ENCODE measurements at places on chromosomes 1 and 21. TPM values are rescaled to one million over a fixed set of nuclear protein-coding genes. Genes with fewer than 3 reads are reported as not detected.

DNA sequence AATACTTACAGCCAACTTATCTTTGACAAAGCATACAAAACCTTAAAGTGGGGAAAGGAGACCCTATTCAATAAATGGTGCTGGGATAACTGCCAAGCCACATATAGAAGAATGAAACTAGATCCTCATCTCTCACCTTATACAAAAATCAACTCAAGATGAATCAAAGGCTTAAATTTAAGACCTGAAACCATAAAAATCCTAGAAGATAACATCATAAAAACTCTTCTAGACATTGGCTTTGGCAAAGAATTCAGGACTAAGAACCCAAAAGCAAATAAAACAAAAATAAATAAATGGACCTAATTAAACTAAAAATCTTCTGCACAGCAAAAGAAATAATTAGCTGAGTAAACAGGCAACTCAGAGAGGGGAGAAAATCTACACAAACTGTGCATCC is 335.6 kb upstream of the PBX1 start:
- no peak for DNase-seq

- DNase-seq = no peak
Observed at GRCh38 chr1:208653426-208653825, 409.2 kb upstream of the PLXNA2 start.

Gene ARID4B
- total RNA-seq = 17.6 TPM

Gene UBE4B
- 42.9 TPM for total RNA-seq

Gene C1orf87
- total RNA-seq = not detected

DNA sequence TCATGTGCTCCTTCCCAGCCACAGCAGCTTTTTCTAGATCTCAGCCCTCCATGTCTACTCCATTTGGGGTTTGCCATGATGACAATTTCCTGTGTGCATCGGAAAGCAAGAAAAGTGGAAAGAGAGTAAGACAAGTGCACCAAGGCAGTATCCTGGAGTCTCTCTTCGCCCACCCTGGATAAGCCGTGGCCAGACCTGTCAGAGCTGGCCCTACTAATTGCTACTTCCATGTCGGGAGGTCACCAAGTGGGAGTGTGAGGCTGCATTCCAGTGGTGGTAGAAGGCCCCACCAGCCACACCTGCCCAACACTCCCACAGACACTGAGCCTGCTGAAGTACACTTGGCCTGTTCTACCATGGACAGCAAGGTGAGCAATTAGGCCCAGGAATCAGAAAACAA is 14.0 kb upstream of the LORICRIN start:
- no peak for DNase-seq

- no peak for DNase-seq
Observed at GRCh38 chr1:46760558-46761166, 38.2 kb upstream of the CYP4B1 start.

DNA sequence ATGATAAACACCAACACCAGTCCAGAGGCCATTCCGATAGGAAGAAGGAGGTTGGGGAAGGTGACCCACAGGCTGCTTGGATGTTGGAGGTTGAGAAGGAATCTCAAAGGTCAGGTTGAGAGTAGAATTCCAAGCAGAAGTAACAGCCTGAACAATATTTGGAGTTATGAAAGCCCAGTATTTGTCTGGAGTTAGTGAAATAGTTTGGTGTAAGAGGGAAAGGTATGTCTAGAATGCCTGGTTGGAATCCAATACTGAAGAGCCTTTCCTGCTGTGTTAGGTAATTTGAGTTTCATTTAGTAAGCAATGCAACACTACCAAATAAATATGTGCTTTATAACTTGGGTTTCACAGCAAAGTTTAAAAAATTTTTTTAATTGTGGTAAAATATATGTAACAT is 70.5 kb upstream of the MCOLN3 start:
- no peak for DNase-seq

Gene AADACL3
- 0.09 TPM for total RNA-seq

DNA sequence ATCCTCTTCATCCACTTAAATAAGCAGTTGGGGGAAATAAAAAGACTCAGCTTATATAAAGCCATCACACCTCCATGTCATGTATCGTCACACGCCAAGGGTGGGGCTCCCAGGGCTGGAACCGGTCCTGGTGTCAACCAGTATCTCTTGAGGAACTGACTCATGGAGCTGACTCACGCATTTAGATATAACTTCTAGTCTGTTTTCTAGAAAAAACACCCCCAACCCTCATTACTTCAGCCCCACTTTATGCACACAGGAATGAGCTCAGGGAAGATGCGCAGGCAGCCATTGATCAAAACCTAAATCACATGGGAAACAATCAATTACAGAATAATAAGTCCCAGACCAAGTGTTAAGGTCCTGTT is 6.9 kb upstream of the IL22RA1 start:
- DNase-seq = peak; percentile 75

Gene ZMPSTE24
- 33.7 TPM for total RNA-seq

Gene STRIP1
- 18.2 TPM for total RNA-seq

Gene RGS8
- 0.18 TPM for total RNA-seq

DNA sequence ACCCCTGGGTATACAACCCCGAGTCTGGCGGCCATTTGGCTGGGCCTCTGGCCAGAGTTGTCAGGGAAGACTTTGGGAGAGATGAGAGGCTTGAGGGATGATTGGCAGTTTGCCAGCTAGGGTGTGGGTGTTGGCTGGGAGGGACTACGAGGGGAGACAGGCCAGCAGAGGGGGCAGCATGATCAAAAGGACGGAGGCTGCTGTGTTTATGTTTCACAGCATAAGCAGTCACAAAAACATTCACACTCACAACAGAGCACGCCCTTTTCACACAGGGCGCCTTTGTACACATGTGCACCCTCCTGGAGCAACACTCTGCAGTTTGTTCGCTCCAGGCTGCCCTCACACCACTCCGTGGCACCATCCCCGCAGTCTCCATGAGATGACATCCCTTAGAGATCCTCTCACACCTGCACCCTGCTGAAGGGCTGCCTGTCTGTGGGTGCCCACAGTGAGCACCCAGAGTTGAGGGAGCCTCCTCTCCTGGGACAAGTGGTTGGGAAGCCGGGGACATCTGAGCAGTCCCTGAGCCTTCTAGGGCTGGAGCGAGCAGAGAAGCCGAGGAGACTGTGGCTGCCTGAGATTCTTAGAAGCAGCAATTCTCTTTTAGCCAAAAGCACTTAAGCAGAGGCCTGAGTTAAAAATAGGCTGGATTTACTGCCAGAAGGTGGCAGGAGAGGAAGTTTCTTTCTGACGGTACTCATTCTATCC is 15.4 kb downstream of the EFNA3 start:
- peak; percentile 75 for DNase-seq

GRCh38 chr1:26224606-26225005 is 9.4 kb upstream of the CEP85 start:
- no peak for DNase-seq

- DNase-seq = no peak
Observed at GRCh38 chr1:56220021-56220420, 359.3 kb downstream of the PLPP3 start.

Gene SPRR1B
- not detected for total RNA-seq

- no peak for DNase-seq
Observed at GRCh38 chr21:40615505-40616376, 231.2 kb downstream of the DSCAM start.

Gene RIPPLY3
- total RNA-seq = not detected

- no peak for DNase-seq
Observed at GRCh38 chr1:41681331-41682098, 197.0 kb upstream of the EDN2 start.

- DNase-seq = no peak
Observed at GRCh38 chr1:225651872-225652728, 823 bp downstream of the ENAH start.

Gene TSPEAR
- 0.39 TPM for total RNA-seq

GRCh38 chr21:30072496-30072895 is 94.1 kb downstream of the CLDN17 start:
- DNase-seq = no peak

GRCh38 chr1:54475357-54475881 is 69.2 kb upstream of the SSBP3 start:
- no peak for DNase-seq

GRCh38 chr1:230745071-230745470 is 2.1 kb upstream of the CAPN9 start:
- no peak for DNase-seq

DNA sequence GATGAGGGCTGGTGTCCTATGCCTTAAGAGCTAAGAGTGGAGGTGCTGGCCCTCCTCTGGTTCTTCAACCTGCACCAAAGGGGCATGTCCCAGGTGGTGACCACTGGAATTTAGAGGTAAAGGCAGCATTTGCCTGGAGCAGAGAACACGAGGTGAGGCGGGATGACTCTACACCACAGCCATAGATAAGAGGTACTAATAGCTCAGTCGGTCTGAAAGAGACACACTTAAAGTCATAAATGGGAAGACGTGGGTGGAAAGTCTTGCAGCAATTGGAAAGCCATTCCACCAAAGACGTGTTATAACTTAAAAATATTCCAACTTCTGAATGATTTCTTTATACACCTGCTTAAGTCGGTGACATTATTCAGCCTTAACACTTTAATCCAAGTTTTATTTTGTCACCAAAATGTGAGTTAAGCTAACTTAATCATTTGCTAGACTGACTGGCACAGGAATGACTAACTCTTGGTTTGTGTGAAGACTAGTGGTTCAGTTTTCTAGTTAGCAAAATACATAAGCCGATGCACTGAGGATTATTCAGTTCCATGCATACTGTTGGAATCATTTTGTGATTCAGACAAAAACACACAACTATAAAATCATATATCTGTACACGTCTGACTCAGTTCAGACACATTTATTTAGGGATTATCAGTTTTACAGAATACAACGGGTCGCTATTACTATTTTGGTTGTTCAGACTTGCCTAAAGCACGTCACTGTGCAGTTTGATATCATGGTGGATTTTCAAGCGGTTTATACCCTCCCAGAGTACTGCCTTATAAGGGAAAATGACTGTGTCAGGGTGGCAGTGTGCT is 4.6 kb upstream of the ETS2 start:
- no peak for DNase-seq

DNA sequence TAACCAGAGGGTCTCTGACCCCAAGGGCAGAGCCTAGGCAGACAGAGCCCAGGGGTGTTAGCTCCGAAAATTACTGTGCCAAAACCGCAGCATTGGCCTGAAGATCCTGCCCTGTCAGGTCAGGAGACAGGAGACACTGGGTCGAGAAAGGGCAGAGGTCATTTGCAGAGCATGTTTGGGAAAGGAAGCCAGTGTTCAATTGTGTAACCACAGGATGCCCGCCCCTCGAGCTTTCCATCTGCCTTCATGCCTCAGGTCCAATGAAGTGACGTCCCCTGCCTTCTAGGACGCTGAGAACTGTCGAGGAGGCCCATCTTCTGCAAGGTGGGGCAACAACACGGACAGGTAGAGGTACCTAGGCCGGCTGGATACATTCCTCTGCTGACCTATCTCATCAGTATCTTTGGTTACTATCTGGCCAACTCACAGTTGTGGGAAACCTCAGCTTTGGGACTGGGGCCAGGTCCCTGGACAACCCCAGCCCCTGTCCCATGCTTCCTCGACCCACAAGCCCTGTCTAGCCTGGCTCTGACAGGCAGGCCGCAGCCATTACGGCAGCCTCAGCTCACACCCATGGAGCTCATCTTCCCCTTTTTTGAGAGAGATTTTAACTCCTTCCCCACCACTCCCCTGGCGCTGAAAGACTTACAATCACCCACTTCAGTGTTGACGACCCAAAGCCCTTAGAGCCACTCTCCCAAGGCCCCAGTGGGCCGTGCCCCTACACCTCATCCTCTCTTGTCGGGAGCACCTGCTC is 1.3 kb downstream of the ARL8A start:
- DNase-seq = peak; percentile 68

DNA sequence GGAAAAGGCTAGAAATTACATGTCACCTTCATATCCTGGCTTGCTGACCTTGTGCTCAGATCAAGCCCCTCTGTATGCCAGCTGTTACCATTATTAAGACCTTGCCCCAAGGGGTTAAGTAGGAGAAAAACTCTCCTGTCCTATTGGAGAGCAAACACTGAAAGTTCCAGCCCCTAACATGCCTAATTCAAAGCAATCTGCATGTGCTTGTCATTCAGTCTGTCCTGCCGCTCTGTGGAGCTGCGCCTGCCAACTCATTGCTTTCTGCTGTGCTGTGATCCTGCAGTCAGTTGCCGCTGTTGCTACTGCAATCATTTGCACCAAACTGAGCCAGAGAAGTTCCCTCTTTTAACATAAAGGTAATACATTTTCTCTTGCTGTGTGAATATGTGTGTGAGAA is 113.4 kb downstream of the DISP1 start:
- DNase-seq = peak; percentile 61

DNA sequence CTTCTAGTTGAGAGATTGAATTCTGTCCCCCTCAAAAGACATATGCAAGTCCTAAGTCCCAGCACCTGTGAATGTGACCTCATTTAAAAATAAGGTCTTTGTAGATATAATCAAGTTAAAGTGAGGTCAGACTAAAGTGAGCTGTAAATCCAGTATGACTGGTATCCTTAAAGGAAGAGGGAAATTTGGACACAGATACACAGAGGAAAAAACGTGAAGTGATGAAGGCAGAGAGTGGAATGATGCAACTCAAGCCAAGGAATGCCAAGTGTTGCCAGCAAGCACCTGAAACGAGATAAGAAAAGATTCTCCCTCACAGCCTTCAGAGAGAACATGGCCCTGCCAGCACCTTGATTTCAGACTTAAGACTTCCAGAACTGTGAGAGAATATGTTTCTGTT is 444.7 kb upstream of the VAMP3 start:
- no peak for DNase-seq

Gene RUNX3
- total RNA-seq = 1.3 TPM

DNA sequence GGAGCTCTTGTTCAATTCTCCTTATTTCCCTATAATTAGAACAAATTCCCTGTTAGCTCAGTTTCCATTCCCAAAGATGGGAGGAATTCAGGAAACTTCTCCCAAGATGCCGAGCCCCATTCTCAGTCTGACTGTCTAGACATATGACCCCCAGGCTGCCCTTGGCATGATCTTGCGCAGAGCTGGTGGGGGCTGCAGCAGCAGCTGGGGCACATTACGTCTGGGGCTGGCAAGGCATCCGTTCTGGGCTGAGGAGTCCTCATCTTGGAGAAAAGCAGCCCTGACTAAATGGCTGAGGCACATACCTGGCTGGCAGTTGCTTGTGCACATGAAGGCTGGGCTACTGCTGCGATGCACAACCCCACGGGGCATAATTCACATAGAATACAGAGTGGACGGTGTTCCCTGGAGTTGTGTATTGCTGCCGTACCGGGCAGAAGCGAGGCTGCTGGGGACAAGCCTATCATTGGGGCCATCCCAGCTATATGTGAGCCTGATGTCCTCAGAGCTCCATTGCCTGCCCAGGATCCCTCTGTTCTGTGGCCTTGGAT is 36.4 kb upstream of the TRABD2B start:
- DNase-seq = no peak

DNA sequence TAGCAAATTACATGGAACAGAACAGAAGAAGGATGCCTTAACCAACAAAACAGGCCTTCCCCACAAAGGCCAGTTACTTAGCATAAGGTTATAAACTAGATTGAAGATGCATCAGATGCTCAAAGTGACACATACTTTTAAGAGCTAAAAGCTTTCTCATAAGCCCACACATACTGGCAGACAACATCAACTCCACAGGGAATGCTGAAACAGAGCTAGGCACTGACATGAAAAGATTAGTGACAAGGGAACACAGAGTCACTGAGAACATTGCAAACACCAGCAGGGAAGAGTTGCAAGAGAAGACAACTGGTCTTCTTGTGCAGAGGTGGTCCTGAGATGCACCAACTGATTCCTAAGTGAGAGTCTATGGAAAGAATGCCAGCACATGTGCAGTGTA is 6.9 kb downstream of the TTC13 start:
- no peak for DNase-seq
